ENCODE measurements at places on chromosomes 1 and 21. TPM values are rescaled to one million over a fixed set of nuclear protein-coding genes. Genes with fewer than 3 reads are reported as not detected.

- no peak for DNase-seq
Measured at GRCh38 chr1:92211166-92211565, 6.5 kb upstream of the C1orf146 start.

Gene SPRR1B
- not detected for total RNA-seq

GRCh38 chr21:29454179-29454578, 155.5 kb downstream of the BACH1 start:
- DNase-seq: no peak

DNA sequence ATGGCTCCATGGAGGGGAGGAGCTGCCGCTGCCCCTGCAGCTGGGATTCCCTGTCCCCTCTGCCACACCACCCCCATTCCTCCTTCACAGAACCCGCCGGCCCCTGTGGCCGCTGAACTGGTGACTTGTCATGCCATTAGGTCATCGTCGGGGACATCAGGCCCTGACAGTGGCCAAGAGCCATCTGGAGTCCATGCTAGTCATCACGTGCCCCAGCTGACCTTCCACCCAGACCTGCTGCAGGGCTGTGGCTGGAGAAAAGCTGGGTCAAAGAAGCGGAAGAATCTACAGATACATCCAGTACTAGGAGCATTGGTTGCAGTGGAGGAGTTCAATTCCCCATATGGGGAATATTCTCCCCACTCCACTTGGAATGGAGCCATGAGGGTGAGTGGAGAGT, 78.1 kb downstream of the KCNJ15 start:
- DNase-seq: no peak

Gene ZBTB17
- 23.4 TPM for total RNA-seq

GRCh38 chr1:89733748-89734147, 87.1 kb upstream of the LRRC8D start:
- no peak for DNase-seq

DNA sequence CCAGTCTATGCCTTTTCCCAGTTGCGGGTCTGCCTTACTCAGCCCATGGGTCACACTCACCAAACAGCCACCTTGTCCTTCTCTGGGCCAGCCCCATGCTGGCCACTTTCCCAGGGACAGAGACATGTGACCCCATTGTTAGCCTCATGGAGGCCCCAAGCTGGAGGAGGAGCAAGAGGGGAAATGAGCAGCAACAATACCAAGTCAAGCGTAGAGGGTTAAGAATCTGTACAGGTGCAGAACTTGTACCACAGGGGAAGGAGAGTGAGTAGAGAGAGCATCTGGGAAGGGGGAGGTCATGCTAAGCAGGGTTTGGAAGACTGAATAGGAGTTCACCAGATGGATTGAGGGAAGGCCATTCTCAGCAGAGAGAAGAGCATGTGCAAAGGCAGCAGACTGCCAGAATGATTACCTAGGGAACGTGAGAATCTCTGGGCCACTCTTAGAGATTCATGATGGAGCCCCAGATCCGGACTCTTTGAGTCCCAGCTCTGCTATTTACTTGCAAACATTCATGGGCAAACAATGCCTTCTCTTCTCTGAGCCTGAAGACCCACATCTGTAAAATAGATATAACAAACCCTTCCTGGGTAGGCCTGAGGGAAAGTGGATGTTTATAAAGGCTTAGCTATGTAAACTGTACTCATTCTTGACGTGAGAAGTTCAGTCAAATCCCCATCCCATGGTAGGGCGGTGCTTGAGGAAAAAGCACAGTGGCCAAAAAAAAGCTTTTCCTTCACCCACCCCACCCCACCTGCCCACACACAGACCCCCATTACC, 2.8 kb upstream of the SLC2A1 start:
- DNase-seq: no peak
